ENCODE measurements at places on chromosomes 1 and 21.

DNA sequence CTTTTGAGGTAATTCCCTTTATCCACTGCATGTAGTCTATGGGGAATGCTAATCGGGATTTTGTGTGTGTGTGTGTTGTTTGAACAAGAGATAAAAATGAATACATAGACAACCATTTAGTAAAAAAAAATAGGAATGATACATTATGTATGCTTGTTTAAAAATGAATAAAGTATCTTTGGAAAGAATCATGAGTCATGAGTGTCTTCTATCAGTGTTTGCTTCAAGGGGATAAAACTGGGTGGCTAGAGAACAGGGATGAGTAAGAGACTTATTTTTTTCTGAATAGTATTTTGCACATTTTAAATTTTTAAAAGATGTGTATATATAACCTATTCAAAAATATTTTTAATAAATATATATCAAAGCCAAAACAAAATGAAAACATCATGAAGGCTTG lies 839.4 kb upstream of the ADGRL4 start:
- no peak for DNase-seq

GRCh38 chr1:163820226-163820625 lies 498.5 kb downstream of the NUF2 start:
- no peak for DNase-seq

DNA sequence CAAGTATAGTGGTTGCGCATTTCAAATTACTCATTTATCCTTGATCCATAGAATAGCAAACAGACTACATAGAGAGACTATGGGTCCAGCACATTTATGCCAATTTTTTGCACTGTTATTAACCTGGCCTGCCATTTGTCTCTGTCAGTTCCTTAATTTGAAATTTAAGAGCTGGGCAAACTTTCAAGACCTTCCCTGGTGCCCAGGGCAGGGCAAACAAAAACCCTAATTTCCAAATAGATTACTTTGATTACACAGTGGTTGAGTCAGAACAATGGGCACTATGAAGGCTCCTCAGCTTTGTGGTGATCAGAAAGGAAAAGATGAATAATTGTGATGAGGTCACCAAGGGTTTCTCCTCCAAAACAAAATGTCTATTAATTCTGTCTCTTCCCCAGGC lies 80.6 kb downstream of the TNFSF18 start:
- no peak for DNase-seq

- DNase-seq, result peak; percentile 87
These were observed 97.8 kb downstream of the ZFYVE9 start for GRCh38 chr1:52239708-52240001.

- peak; percentile 16 for DNase-seq
These were observed 28.8 kb downstream of the SPSB1 start for GRCh38 chr1:9321480-9321849.

DNA sequence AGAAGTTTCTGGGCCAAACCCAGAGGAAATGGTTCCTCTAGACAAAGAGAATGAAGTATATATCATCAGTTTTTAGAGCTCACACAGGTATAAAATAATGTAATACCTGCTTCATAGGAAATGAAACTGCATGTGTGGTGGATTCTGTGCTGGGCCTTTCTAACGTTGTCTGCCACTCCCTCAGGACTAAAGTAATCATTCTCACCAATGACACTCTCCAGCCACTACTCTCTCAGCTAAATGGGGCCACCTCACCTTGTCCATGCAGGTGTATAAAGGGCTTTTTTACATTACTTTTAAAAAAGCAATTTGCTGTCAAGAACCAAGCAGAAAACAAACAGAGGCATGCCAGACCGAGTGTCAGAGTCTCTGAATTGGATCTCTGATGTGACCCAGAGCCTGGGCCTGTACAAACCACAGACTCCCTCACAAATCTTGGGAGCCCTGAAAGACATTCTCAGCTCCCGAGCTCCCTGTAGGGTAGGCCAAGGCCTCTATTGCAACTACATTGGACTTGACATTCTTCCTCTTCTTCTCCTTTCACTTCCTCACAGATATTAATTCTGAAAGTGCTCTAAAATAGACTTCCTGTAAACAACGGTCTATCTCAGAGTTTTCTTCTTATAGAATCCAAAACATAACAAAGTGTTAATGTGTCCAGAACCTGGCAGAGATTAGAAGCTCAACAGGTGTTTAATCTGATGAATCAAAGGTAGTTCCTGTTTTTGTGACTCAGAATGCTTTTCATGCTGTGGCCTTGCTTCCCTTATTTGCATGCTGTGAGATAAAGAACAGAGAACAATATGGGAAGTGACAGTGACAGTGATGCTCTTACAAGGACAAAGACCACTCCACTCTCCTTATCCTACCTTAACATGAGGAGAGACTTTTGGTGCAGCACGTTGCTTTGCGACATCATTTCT lies 8.6 kb downstream of the AIM2 start:
- DNase-seq, result peak; percentile 64

DNA sequence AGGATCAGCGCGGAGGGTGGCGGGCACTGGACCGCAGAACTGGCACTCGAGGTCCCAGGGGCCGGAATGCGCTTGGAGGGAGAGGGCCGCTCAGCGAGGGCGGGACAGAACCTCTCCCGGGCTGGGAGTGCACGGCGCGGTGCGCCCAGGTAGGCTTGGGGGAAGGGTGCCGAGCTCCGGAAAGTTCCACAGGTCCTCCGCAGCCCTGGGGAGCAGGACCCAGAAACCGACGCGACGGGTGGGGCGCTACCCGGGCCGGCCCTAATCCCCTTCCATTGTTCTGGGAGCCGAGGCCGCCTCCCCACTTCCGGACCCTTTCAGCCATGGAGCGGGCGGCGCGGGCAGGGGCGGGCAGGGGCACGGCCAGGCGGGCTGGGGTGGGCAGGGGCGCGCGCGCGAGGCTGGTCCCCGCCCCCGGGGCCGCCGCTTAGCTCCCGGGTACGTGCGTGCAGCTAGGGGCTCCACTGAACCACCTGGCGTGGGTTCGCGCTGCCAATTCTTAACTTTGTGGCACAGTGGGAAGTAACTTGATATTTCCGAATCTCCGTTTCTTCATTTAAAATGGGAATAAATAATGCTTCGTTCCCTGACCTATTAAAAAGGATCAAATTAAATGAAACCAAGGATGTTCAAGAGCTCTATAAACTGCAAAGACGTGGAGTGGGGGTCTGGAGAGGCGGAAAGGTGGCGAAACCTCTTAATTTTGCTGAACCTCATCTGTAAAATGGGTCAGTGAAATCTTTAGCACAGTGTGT lies 20.7 kb downstream of the LGR6 start:
- peak; percentile 44 for DNase-seq

GRCh38 chr21:21076491-21076890 lies 78.3 kb downstream of the NCAM2 start:
- DNase-seq, result no peak

Data from common myeloid progenitor, CD34-positive (primary cell).